Stimulated activated CD4-positive, alpha-beta T cell treated with anti-CD3 and anti-CD28 coated beads, Interleukin-1b, Interleukin-23, amount 100 ng/mL, for 1 hour (primary cell): ENCODE measurements at places on chromosomes 7 and 10.

DNA sequence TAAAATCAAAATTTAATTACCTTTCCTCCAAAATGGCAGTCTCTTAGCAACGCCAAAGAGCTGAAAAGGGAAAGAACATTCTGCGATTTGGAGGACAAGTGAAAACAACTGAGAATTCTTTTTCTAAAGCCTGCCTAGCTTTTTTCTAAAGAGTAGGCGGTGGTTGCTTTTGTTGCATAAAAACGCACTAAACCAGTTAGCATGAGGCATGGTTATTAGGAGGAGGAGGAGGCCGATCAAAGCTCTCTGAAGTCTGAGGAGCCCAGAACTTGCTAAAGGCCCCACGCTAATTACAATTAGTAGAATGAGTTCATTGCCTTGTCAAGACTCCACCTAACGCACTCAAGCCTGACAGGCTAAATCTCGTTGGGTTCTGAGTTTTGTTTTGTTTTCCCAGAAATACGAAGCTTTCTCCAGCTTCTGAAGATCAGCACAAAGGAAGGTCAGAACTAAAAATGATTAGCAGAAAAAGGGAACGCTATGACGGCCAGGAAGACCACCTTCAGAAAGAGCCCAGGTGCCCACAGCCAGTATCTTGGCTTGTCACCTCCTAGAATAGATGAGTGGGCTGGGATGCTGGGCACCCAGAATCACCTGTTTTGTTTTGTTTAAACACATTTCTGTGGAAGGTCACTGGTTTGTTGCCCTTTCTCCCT is 72.0 kb downstream of the FGFR2 start:
- no peak for DNase-seq

DNA sequence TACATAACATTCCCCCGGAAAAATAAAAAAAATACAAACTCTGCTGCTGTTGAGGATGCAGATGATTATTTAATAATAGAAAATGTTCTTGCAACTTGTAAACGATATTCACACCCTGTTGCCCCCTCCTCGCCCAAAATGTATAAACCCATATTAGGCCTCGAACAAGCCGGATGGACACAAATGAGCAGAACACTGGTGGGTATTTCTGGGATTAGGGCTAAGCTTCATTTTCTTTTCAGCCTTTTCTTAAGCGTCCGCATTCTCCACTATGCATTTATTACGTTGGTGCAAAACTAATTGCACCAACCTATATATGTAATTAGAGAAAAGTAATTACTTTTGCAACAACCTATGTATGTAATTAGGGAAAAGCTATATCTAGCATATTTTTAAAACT is 349 bp upstream of the GNG11 start:
- DNase-seq = no peak

DNA sequence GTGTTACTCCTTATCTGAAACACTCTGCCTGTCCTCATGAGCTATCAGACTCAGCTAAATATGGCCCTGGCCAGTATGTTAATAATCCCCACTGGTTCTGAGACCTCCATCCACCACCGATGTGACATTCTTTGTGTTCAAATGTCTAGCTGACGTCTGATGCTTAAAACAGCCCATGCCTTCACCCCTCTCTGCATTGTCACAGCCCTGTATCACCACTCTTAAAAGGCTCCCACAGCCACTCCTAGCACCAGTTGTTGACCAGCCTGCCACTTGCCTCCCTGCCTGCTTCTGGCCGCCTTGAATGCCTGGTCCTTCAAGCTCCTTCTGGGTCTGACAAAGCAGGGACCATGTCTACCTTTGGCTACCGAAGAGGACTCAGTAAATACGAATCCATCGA is at the start of gene LMOD2:
Gene LMOD2 (plus strand): TSS at position 253 of the 400 bp plus-strand sequence. CDS start 98 bp downstream, at position 351.
- DNase-seq = no peak

DNA sequence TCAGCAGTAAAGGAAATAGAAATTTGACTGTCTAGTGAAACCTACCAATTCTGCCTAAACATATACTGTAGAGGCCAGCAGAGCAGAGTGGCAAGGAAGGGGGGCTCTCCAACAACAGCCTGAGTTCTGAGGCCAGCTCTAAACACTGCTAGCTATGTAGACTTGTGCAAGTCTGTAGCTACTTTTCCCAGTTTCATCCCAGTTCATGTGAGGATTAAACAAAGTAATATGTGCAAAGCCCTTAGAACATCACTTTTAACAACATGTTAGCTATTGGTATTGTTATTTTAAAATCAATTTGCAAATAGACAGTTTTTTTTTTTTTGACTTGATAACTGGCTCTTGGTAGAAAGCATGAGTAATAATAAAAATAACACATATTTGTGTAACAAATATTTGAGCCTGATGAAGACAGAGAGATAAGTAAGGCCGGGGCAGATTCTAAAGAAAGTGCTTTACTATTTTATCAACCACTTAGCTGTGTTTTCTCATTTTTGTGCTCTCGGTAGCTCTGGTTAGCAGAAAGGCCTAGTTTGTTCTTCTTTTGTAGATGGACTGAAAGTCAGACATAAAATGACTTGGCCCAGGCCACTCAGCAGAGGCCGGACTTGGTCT is 9.3 kb downstream of the CHST12 start:
- DNase-seq = no peak

DNA sequence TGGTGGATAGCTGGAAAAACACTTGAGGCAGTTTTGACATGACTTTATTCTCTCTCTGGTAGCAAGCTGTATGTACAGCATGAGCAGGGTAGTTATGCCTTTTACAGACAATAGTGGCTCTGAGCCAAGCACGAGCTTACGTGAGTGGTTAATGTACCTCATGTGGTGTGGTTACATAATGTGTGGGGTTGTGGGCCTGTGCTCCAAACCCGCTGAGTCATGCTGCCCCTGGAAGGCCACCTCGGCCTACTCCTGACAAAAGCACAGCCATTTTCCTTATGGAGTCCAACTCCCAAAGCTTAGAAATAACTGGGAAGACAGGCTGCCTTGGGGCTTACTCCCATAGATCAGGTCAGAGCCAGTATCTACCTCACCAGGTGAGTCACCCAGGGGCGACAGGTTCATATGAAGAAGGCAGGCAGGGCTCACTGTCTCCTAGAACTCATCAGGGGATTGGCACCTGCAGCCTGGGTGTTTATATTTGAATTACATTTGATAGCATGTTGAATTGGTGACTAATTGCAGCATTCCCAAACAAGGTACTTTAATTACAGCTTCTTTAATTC is 404.5 kb downstream of the ADRA2A start:
- no peak for DNase-seq

GRCh38 chr7:29410996-29411395 is 152.6 kb upstream of the PRR15 start:
- DNase-seq = no peak

- DNase-seq = no peak
These were observed 319.4 kb downstream of the WDR37 start for GRCh38 chr10:1375346-1376170.

- DNase-seq = no peak
These were observed 73.1 kb downstream of the MKLN1 start for GRCh38 chr7:131400681-131401176.

DNA sequence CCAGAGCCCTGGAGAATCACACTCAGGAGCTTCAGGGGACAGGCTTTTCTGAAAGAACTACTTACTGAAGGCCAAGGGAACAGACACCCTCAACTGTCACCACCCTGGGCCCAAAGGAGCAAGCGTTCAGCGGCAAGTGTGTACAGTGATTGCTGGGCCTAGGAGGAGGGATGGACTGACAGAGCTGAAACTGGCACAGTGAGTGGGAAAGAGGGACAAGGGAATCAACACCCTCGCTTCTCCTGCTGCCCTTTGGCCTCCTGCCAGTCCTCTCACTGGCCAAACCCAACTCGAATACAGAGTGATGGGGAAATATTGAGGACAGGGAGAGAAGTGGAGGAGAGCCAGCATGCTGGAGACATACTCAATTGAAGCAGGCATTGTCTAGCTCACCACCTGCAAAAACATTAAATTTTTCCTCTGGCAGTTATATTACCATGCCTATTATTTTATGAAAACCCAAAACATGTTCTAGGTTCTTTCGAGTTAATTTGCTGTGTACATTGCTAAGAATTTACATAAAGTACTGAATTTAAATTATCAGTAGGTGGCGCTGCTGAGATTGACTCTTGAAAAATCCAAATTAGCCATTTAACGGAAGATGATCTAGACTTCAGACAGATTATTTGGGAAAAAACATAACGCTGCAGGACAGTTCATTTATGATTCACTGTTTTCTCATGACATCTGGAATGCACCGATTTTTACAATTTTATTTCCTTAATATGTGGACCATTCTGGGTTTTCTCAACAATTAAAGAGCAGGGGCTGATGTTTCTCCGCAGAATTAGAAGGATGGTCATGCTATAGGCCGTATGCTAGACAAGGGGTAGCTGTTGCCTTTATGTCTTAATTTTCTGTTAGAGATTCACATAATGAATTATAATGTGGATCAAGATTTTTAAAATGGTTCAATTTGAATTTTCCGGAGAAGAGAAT is 14.7 kb upstream of the TMEM236 start:
- DNase-seq = no peak

- no peak for DNase-seq
These were observed 8.1 kb downstream of the PGAM1 start for GRCh38 chr10:97434055-97434454.

- no peak for DNase-seq
These were observed 14.6 kb downstream of the MDFIC start for GRCh38 chr7:114936471-114936870.

- no peak for DNase-seq
These were observed 32.0 kb downstream of the GBX1 start for GRCh38 chr7:151135525-151135845.

GRCh38 chr7:23710000-23710399 is at the start of gene STK31:
Gene STK31, plus strand, starts transcription at chr7:23710219. Its CDS starts 67 bp downstream, at chr7:23710286.
- no peak for DNase-seq

DNA sequence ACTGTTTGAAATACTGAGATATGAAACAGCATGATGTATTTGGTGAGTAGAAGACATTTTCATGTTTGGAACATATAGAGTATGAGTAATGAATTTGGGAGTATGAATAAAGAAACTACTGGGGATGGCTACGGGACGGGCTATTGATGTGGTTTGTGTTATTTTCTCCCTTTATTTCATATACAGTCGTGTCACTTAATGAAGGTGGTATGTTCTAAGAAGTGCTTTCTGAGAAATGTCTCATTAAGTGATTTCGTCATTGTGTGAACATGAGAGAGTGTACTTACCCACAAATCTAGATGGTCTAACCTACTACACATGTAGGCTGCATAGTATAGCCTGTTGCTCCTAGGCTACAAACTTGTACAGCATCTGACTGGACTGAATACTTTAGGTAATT is 106.3 kb downstream of the CCNY start:
- DNase-seq = no peak

DNA sequence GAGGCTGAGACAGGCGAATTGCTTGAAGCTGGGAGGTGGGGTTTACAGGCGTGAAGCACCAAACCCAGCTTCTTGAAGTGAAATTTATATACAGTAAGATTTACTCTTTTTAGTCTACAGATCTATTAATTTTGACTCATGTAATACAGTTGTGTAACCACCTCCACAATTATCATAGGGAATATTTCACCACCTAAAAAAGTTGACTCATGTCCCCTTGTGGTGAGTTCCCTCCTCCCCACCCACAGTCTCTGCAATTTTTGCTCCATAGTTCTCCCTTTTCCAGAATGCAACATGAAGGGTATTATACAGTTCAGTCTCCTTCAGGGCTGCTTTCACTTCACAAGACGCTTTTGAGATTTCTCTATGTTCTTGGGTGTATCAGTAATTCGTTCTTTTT is 156.8 kb downstream of the FAM107B start:
- DNase-seq = no peak

GRCh38 chr7:46532571-46532970 is 611.5 kb upstream of the IGFBP3 start:
- DNase-seq = no peak

DNA sequence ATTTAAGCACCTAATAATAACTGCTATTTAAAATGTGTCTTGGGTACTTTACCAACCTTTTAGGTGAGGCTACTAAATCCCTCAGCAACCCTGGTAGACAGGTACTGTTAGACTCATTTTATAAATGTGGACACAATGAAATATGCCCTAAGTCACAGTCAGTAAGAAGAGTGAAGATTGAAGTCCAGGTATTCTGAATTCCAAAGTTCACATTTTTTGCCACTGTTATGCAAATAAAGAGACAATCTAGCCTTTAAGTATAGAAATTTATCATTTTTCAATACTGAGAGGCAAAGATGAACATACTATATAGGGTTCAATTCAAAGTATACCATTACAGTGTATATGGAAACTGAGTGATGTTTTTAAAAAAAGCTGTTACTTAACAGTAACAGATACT is 102.7 kb downstream of the LMBR1 start:
- DNase-seq = no peak

DNA sequence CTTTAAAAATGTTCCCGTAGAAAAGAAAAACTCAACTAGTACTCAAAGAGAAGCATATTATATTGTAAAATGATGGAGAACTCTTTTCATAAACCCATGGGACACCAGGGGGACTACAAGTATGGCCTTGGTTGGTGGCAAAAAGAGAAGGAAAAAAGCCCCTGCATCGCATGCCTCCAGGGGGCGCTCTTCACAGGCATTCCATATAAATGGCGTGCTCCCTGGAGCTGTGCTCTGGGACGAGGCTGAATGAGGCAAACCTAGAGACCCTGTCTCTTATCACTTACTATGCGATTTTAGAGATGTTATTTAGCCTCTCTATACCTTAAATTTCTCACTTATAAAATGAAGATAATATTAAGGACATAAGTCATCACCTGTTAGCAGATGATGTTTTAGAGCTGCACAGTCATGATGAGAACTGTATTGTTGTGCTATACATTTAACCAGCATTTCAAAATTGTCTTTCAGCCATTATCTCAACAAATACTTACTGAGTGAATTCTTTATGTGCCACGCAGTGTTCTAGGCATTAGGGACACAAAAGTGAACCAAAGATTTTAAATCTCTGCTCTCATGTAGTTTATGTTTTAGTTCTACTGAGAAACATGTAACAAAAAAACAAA is 105.8 kb downstream of the ARHGAP21 start:
- DNase-seq = peak; percentile 21

DNA sequence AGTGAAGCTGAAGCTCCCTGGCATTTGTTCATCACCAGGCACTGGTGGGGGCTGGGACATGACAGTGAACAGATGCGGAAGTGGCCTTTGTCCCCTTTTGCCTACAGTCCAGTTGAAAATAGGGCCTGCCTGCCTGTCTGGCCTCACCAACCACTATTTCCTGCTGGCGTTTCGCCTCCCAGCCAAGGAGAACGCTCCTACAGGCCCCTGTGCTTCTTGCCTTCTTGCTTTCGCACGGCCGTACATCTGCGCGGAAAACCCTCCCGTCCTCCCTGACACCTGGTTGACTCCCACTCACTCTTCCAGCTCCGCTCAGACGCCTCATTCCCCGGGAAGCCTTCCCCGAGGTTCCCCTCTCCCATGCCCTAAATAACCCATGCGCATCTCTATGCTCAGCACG is 317.3 kb downstream of the PRPF18 start:
- DNase-seq = no peak

- DNase-seq = no peak
These were observed 38.1 kb downstream of the CFAP46 start for GRCh38 chr10:132904181-132904813.

DNA sequence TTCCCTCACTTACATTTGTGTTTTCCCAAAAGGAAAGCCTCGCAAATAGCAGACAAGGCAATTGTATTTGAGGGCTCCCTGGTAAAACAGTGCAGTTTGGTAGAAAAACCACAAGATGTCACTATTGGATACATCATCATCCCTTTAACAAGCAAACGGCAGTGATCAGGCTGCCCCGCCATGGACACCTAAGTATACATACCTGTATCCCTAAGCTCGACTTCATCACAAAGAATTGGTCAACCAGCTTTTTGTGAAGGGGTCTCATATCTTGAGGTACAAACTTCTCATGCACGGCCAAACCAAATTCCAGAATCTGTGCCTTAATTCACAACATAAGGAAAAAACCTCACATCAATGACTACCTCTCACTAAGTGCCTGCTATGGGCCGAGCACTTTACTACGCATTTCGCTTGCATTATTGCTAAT is 179.5 kb upstream of the IMMP2L start:
- DNase-seq = no peak
